PC-9 (cell line): ENCODE measurements at places on chromosomes 7 and 10. TPM values are rescaled to one million over a fixed set of nuclear protein-coding genes. Genes with fewer than 3 reads are reported as not detected.

Gene HMX2
- total RNA-seq: not detected in 2 replicates

Gene MYOZ1
- 0.22 and 0.75 TPM in 2 replicates for total RNA-seq

Gene SMKR1
- total RNA-seq: 8.3 and 8.9 TPM in 2 replicates

Gene WASHC2C
- 25.6 and 34.2 TPM in 2 replicates for total RNA-seq

Gene KCNIP2
- total RNA-seq: 4.0 and 5.1 TPM in 2 replicates

Gene BPGM
- total RNA-seq: 18.5 and 24.6 TPM in 2 replicates

GRCh38 chr10:68594405-68594804 is 34.3 kb downstream of the TET1 start:
- peak; percentile 70 for DNase-seq
- H3K4me1 ChIP-seq: peaks cover 11% of the 10 kb centered on the region; the same call in 1 of the 2 replicates
- H3K4me3 ChIP-seq: no peak overlapping the region
- H3K36me3 ChIP-seq: no peaks in the 10 kb centered on the region
- peak overlapping the region; percentile 35 for H3K27ac ChIP-seq

GRCh38 chr10:3873728-3874461 is 88.9 kb upstream of the KLF6 start:
- peaks cover 6% of the 10 kb centered on the region for H3K4me1 ChIP-seq
- no peak overlapping the region for H3K27ac ChIP-seq
- H3K36me3 ChIP-seq: no peaks in the 10 kb centered on the region
- no peak for DNase-seq
- no peak overlapping the region for H3K4me3 ChIP-seq

DNA sequence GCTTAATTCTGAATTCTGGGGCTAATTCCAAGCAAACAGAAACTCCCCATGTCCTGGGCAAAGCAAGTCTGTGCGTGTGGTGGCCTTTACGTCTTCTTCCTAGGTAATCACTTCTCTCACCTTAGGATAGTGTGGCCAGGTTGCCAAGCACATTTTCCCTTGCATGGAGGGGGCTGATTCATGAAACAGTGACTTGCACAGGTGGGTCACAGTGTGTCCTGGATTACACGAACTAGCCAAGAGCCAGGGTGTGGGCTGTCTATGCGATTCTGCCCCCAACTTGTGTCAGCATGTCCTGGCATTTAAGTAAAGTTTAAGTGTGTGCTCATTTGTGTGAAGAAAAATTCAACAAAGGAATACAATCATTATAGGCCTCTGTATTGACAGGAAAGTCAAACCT is 18.5 kb upstream of the SEM1 start:
- H3K4me3 ChIP-seq: no peak overlapping the region
- no peak for DNase-seq
- H3K27me3 ChIP-seq: no peaks in the 10 kb centered on the region
- H3K4me1 ChIP-seq: peaks cover 39% of the 10 kb centered on the region
- no peaks in the 10 kb centered on the region for H3K36me3 ChIP-seq
- no peak overlapping the region for H3K27ac ChIP-seq

DNA sequence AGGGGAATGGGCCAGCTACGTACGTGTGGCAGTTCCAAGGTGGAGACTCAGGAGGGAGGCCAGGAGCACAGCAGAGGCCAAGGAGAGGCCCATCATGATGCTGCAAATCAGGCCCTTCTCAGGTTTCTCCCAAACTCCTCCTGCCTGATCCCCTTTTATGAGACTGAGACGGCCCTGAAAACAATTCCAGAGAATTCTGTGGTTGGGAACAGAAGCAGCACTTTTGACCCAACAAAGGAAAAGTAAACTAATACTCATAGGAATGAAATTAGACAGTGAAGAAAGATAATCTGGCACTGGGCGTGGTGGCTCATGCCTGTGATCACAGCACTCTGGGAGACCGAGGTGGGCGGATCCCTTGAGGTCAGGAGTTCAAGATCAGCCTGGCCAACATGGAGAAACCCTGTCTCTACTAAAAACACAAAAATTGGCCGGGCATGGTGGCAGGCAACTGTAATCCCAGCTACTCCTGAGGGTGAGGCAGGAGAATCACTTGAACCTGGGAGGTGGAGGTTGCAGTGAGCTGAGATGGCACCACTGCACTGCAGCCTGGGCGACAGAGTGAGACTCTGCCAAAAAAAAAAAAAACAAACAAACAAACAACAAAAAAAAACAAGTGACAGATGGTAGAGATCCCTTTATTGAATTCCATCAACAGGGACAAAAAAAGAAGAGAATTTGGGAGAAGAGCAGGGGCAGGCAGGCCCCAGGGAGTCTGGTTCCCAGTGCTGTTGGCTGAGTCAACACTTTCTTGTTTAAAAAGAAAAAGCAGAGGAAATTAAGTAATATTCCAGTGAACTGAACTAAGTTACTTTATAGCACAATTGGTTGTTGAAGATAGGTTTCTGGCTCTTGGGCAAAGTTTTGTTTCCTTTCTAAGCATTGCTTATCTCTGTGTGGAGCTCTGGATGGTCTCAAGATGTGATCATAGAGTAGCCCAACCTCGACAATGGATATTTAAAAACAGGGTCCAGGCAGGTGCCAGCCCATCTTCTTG is at the start of gene CCL26:
Gene CCL26, minus strand, starts transcription at position 131 of the 997 bp plus-strand sequence. Its CDS starts 35 bp downstream, at position 96.
- H3K4me3 ChIP-seq: no peak within 1 kb of the TSS
- H3K4me1 ChIP-seq: peaks cover 16% of the 10 kb centered on the region
- no peaks in the 10 kb centered on the region for H3K27me3 ChIP-seq
- peak; percentile 77 for DNase-seq

DNA sequence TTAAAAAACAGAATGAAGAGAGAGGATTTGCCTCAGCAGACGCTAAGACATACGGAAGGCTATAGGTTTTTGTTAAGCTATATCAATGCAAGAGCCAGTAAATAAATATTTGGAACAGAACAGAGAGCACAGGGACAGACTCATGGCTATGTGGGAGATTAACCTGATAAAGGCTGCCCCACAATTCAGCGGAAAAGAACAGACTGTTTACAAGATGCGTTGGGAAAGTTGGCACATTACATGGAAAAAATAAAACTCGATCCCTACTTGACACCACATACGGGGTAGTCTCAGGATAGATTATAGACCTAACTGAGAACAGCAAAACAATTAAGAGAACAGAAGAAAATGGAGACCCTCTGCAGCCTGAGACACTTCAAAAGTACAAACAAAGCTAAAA is 10.8 kb downstream of the KCNH2 start:
- DNase-seq: no peak
- H3K27me3 ChIP-seq: peaks cover 80% of the 10 kb centered on the region
- no peaks in the 10 kb centered on the region for H3K4me1 ChIP-seq
- H3K27ac ChIP-seq: no peak overlapping the region

DNA sequence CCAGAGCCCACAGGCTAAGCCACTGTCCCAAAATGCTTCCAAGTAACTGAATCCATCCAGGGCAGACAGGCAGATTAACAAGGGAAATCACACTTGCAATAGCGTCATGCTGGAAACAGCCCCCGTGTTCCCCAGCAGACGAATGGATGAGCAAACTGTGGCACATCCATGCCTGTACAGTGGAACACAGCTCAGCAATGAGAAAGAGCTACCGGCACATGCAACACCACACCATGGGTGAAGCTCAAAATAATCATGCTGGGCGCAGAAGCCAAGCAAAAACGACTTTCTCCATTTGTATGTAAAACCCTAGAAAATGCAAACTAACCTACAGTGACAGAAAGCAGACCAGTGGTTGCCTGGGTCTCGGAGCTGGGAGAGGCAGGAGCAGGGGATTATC is 153.1 kb downstream of the SLIT1 start:
- H3K27me3 ChIP-seq: no peaks in the 10 kb centered on the region
- 0 out of 2 replicates have a peak, but pooled peaks cover 2% of the 10 kb centered on the region for H3K4me1 ChIP-seq
- H3K36me3 ChIP-seq: no peaks in the 10 kb centered on the region
- no peak for DNase-seq
- H3K4me3 ChIP-seq: no peak overlapping the region
- no peak overlapping the region for H3K27ac ChIP-seq

- H3K27ac ChIP-seq: no peak overlapping the region
- peaks cover 23% of the 10 kb centered on the region for H3K27me3 ChIP-seq
- no peaks in the 10 kb centered on the region for H3K36me3 ChIP-seq
- no peak overlapping the region for H3K4me3 ChIP-seq
Observed at GRCh38 chr10:49369216-49370162, 26.4 kb downstream of the DRGX start.

DNA sequence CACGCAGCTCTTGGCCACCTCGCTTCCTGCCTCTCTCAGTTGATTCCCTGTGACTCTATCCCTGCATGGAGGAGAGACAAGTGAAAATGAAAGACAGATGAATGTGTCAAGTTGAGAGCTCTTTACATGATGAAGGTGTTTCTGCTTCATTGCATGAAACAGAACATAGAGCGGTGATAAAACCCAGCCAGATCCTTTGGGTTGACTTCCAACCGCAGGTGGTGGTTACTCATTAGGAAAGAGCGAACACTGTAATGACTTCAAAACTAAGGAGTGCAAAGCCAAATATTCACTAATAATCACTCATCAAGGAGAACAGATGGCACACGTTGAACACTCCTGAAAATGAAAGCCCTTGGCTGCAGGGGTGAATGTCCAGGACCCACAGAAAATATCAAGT is 31.8 kb upstream of the WDR11 start:
- peaks cover 59% of the 10 kb centered on the region for H3K27me3 ChIP-seq

GRCh38 chr7:2715341-2716231 is 27.6 kb downstream of the AMZ1 start:
- H3K36me3 ChIP-seq: 0 out of 2 replicates have a peak, but pooled peaks cover 4% of the 10 kb centered on the region
- no peak for DNase-seq
- no peak overlapping the region for H3K4me3 ChIP-seq
- no peaks in the 10 kb centered on the region for H3K27me3 ChIP-seq
- no peaks in the 10 kb centered on the region for H3K4me1 ChIP-seq
- no peak overlapping the region for H3K27ac ChIP-seq
